ENCODE measurements at places on chromosomes 4 and X. TPM values are rescaled to one million over a fixed set of nuclear protein-coding genes. Genes with fewer than 3 reads are reported as not detected.

Gene FHIP1A
- total RNA-seq: 76.3 TPM

Gene BEX2
- 57.5 TPM for total RNA-seq

Gene KLHL13
- 10.0 TPM for total RNA-seq

Gene PPP1R2C
- not detected for total RNA-seq

Gene CCDC160
- 2.4 TPM for total RNA-seq

Gene GPC4
- 225 TPM for total RNA-seq

Gene FATE1
- total RNA-seq: not detected

DNA sequence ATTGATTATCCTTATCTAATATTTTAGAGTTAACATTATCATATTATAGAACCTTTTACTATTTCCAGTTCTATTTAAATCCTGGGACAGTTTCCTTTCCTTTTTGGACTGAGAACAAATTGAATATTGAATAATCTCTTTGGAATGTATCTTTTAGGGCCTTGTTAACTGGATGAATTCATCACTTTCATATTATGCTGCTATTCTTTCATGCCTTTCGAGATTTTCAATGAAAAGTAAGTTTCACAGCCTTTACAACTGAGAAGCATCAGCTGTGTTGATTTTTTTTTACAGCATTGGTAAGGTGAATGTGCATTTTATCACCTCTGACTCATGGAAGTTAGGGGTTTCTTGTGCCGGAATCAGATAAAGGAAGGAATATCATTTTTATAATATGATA lies 39.6 kb downstream of the PDLIM5 start:
- no peak for DNase-seq

DNA sequence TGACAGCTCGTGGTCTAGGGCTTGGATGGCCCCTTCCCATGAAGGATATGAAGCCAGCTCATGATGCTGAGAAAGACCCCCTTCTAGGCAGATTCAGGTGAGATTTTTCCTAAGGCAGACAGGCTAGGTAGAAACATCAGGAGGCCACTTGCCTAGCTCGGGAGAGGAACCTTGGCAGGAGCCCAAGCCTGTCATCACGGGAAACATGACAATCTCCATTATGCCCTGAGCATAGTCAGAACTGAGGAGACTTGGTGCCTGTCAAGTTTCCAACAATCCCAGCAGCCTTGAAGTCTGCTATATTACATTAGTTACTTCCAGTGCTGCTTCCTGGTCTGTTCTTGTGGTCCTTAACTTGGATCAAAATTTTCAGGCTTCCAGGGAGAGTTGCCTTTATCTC lies 18.7 kb upstream of the WDR1 start:
- DNase-seq: no peak

DNA sequence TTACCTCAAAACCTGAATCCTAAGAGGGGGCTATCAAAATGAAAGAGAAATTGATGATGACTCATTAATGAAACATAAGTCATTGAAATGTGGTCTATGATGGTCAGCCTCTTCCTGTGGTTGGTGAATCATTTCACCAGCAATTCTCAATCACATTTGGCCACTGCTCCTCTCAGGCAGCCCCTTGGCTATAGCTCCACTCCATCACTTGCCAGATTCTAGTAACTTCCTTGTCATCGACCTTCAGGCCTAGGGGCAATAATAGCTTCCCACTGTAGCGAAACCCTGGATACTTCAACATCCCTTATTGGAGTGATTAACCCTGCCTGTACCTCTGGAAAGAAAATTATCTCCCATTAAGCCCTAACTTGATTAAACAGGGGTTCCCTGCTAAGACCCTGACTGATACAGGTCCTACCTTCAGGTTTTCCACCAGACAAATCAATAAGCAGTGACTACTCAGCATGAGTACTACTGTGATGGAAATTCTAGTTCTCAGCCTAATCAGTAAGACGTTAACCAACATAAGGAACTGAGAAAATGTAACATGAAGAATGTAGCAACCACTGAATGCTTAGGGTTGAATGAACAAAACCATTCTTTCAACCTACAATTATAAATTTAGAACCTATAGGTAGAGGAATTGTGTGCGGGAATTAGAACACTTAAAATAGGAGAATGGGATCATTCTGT lies 30.4 kb downstream of the ADH7 start:
- no peak for DNase-seq

GRCh38 chr4:38180456-38180855 lies 220.3 kb downstream of the PTTG2 start:
- no peak for DNase-seq

GRCh38 chrX:43552156-43552555 lies 103.9 kb upstream of the MAOA start:
- no peak for DNase-seq

DNA sequence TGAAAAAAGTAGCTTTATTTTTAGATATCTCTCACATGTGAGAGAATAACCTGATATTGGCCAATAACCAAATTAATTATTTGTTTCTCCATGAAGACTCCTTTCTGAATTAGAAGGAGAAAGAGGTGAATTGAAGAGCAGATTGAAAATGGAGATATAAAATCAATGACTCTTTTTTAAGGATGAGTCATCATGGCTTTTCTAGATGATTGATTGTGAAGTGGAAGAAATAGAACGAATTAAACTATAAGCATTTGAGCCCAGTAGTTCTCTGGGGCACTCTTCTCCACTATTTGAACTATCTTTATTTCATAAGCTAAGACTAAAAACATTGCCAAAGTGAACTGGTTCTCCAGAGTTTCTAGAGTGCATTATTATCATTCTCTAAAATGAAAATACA lies 137.2 kb upstream of the EDNRA start:
- DNase-seq: no peak

GRCh38 chrX:120023259-120023658 lies 54.2 kb downstream of the RHOXF2B start:
- no peak for DNase-seq

- no peak for DNase-seq
Observed at GRCh38 chrX:101619364-101619763, 1.6 kb upstream of the ARMCX6 start.

- no peak for DNase-seq
Observed at GRCh38 chr4:39043058-39043860, 11.1 kb upstream of the TMEM156 start.

DNA sequence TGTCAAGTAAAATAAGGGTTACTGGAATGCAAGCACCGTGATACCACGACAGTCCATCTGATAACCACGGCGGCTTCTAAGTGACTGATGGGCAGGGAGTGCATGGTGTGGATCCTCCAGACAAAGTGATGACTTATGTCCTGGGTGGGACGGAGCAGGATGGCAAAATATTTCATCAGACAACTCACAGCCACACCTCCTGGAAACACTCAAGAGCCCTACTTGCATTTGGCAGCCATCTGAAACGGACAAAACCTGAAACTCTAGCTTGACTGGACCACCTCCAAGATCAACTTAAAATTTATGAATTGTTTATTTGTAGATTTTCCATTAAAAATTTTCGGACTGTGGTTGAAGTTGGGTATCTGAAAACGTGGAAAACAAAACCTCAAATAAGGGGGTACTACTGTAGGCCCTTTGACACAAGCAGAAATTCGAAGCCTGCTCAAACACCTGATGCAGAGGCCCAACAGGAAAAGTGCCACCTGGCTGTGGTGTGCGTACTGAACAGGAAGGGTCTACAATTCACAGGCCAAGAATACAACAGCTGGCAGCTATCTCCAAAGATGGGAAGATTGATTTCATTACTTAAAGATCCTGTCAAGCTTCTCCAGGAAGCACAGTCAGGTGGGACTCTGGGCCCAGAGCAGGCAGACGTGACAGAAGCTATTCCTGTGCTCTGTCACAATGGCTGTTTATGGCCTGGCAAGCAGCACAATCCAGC lies 26.0 kb downstream of the LRIT3 start:
- no peak for DNase-seq

DNA sequence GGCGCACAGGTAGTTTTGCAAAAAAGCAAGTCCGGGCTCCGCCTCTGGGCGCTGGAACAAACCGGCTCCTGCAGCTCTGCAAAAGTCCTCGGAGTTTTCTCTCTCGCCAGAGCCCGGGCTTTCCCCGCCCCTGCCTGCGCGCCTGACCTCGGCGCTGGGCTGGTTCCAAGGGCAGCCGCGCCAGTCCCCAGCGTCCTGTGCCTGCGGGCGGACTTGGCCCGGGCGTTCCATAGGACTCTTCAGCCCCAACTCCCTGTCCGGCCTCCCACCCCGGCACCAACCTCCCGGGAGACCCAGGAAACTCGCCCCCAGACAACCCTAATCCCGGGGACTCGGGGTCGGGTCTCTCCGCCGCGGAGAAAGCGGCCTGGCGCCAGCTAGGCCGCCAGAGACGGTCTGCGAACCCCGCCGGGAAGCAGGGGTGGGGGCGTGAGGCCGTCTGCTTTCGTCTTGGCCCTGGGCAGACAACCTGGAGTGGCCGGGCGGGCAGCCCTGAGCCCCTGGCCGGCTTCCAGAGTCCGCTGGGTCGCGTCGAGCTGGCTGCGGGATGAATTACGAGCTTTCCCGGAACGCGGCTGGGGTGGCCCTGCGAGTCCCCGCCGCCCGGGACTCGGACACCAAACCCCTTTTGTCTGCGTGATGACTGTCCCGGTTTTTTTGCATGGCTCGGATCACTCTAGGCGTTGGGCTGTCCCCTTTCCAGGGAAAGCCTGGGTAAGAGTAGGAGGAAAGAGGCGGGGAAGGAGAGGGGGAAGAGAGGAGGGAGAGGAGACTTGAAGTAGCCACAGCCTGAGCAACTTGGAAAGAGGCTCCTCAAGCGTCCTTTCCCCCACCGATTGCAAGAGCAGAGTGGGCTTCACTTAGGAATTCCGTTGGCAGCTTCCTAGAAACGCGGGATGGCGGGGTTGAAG lies 916 bp downstream of the MXRA5 start:
- peak; percentile 60 for DNase-seq

DNA sequence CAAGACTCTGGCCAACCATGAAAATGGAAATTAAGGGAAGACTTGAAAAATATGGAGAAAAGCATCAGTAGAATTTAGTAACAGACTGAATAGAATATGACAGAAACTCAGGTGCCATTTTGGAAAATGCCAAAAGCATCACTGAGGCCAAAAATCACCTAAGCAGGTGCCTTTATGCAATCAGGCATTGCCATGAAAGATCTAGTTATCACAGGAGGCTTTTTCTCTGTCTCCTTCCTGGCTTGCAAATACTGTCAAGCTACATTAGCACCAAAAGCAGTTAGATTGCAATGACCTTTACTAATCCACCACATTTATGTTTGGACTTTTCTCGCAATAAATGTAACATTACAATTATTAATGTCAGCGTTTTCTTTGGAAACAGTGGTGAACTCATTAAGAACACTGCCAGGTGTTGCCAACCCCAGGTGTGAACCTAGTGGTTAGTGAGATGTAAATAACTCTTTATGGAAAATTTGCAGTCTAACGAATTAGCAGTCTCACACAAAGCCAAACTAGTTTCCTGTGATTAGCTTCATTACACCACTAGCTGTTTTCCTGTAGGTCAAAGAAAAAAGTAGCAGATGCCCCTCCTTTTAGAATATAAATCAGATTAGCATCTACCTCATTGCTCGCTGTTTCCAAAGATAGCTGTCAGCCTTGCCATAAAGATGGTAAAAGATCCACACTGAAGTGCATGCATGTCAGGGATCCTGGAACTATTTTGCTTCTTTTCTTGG lies 1568.4 kb upstream of the TENM3 start:
- DNase-seq: no peak

DNA sequence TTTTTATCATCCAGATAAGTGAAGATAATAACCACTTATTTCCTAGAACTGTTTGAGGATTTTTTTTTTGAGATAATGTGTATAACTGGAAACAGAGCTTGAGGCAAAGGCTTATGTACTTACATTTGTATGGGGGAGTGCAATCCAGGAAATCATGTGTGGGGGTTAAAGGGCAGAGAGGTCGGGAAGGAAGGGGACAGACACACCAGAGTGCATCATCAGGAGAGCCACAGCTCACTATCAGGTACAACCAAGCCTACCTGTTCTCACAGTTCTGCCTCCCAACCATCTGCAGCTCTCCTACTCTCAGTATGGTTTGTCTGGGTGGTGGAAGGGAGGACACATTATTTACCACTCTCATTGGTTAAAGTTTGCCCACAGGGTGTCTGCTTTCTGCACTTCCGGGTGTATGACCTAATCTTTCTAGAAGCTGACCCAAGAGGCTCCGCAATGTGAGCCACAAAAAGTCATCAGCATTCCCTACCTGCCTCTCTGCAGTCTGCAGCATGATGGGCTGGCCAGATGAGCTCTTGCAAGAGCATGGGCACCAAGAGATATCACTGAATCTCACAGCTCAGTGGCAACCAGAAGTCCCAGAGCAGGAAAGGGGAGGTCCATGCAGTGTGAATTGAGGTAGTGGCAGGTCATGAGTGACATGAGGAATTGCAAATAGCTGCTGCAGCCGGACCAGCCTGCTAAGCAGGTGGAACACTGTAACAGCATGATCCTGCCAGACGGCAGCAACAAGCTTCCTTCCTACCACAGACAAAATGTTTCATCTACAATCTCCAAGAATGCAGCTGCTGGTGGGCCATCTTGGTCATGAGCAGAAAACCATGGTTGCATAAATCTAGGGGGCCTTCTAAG lies 36.9 kb upstream of the SPRY1 start:
- DNase-seq: no peak

DNA sequence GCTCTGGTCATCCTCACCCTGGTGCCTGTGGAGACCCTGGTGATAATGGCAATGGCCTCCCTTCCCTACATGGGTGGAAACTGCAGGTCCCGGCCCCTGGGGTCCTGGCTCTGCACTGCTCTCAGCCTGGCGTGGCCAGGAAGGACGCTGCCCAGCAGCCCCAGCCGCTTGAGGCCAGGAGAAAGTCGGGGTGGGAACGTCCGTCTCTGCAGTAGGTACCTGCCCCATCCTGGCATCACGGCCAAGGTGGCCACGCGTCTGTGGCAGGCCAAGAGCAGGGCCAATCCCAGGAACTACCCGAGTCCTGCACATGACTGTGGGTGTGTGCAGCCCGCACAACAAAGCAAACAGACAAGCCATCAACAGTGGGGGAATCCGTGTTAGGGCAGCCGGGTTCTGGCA lies 33.8 kb downstream of the FGFRL1 start:
- no peak for DNase-seq

GRCh38 chrX:14843666-14844065 lies 29.2 kb downstream of the FANCB start:
- no peak for DNase-seq

- no peak for DNase-seq
Observed at GRCh38 chr4:11698846-11699590, 270.3 kb upstream of the HS3ST1 start.

Measured in H1 (cell line).